CD4-positive, alpha-beta T cell treated with Interleukin-6 for 4 hours (primary cell): ENCODE measurements at places on chromosomes 6 and 20.
A peak's percentile ranks its signal among the peaks of the same experiment; 100 is the strongest.

DNA sequence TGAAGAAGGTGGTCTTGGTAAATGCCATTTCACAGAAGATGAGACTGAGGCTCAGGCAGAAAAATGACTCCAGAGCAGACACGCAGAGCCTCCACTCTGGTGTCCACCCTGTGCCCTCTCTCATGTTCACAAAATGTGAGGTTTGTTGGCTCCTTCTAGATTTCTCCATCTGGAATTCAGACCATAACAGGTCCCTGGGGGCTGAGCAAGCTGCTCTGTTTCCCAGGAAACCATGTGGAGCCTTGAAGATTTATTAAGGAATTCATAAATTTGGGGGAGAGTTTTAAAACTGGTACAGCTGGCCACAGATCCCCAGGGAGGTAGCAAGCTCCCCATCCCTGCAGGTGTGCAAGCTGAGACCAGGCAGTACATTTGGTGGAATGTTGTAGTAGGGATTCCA is 38.8 kb upstream of the SIRPA start:
- DNase-seq = no peak

- no peak for DNase-seq
These were observed 481.3 kb upstream of the CITED2 start for GRCh38 chr6:139855671-139856311.

DNA sequence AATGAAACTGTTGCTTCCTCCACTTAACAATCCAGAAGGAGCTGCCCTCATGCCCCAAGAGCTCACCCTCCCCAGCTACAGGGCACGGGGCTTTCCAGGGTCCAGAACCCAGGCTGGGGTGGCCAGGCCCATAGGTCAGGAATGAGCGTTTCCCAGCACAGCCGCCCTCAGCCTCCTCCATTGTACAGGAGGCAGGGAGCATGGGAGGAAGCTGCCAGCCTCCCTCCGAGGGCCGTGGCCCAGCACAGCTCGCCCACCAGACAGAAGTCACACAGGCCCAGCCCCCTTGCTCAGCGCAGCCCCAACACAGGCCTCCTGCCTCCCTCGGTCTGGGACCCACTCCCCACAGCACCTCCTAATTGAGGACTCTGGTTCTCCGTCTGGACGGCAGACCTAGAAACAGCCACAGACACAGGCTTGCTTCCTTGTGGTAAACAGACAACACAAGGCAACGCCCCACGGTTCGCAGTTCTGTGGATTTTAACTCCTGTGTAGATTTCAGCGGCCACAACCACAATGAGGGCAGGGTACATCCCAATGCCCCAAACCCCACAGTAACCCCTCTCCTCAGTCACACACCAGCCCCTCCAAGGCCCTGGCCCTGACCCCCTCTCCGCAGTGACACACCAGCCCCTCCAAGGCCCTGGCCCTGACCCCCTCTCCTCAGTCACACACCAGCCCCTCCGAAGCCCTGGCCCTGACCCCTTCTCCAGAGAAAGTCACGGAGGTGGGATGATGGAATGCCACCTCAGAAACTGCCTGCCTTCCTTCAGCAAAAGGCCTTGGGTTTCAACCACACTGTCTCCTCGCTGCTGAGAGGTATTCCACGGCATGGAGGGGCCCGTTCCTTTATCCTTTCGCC is 173.5 kb downstream of the DLL1 start:
- DNase-seq = no peak

- DNase-seq = no peak
These were observed 11.4 kb upstream of the SIRT5 start for GRCh38 chr6:13563009-13563408.

GRCh38 chr6:134094441-134094840 is 42.0 kb upstream of the SLC2A12 start:
- DNase-seq = no peak

- DNase-seq = no peak
These were observed 102.8 kb downstream of the IRF4 start for GRCh38 chr6:494394-494793.

GRCh38 chr6:165204807-165205545 is 104.4 kb downstream of the C6orf118 start:
- DNase-seq = no peak

- peak; percentile 73 for DNase-seq
These were observed 26.8 kb downstream of the C6orf89 start for GRCh38 chr6:36912586-36912985.

DNA sequence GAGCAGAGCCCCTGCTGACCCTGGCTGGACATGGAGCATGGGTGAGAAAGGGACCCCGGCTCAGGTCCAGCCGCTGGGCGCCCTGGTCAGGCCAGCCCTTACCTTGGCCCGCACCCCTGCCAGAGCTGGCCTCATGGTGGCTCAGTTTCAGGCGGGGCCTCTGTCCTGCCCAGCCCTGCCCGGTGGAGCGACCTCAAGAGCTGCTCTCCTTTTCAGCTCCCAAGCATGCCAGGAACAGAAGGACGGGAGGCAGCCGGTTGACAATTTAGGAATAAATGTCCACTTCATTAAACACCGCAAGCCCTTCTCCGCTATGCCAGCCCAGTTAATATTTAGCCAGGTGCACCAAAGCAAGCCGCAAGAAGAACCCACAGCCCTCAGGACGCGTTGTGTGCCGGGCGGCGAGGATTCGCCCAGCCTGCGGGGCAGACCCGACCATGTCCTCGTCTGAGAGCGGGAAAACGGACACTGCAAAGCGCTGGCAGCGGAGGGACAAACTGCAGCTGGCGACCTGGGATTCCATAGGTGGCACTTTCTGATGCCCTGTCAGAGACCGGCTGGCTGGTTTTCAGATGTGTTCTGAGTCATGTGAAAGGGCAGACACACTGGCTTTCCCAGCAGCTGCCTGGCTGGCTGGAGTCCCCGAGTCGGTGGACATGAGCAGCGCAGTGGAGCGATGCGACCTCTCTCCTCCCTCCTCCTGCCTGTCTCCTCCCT is 221.9 kb downstream of the TTLL2 start:
- DNase-seq = no peak

GRCh38 chr6:145224450-145224849 is 510.9 kb downstream of the EPM2A start:
- DNase-seq = no peak
